Brain (organoid and tissue), 16 donors: ENCODE measurements at places on chromosomes 3 and 15. TPM values are rescaled to one million over a fixed set of nuclear protein-coding genes. Genes with fewer than 3 reads are reported as not detected.

The ITGA11 gene
- polyA plus RNA-seq: 1.2 TPM

The RTF1 gene
- 23.9 TPM for polyA plus RNA-seq

The THBS1 gene
- polyA plus RNA-seq: 0.92 TPM

The ZNF662 gene
- polyA plus RNA-seq: 1.4 TPM

The CLRN1 gene
- not detected for polyA plus RNA-seq

DNA sequence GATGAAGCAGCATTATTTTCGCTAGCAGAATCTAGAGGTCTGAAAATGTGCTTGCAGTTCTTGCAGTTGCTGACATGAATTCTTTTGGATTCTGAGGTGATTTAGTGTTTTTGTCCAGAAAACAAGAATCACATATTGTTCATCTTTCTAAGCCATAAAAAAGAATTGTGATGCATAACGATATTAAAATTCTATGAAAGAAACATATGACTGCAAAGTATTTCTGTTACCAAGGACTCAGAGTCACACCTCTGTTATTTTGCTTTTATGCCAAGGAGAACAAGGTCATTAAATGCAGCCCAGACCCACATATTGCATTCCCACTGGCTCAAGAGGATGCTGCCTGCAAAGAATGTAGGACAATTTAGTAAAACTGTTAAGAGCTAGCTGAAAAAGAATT lies 299.8 kb upstream of the GPR149 start:
- DNase-seq: peak; percentile 1

DNA sequence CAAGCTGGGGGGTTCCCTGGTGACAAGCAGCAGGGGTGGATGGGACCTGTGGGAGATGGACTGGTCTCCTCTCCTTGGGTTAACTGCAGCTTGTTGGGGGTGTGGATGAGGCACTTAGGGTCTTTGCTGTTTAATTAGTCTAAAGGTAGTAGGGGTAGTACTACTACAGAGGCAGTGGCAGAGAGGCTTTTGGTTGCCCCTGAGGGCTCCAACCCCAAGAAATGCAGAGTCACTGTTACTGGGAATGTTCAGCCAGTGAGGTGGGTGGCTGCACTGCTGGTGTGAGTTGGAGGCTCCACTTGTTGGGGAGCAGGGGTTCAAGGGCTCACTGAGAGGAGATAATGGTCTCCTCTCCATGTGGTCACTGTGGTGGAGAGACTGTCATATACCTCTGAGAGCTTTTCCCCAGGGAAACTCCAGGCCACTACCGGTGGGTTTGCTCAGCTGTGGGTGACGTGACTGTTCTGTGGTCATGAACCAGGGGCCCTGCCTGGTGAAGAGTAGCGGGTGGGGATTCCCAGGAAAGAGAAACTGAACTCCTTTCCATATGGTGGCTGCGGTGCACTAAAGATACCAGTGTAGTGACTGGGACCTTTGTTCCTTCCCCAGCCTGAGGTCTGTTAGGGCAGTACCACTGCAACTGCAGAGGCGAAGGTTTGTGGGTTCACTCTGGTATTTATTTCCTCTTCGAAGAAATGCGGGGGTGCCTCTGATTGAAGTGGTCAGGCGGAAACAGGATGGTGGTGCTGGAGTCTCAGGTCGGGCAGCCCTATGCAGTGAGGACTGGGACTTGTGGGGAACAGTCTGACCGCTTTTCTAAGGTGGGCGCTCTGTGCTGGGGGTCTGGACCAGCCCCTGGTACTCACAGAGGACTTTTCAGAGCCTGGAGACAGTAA lies 68.9 kb upstream of the TNFSF10 start:
- no peak for DNase-seq

DNA sequence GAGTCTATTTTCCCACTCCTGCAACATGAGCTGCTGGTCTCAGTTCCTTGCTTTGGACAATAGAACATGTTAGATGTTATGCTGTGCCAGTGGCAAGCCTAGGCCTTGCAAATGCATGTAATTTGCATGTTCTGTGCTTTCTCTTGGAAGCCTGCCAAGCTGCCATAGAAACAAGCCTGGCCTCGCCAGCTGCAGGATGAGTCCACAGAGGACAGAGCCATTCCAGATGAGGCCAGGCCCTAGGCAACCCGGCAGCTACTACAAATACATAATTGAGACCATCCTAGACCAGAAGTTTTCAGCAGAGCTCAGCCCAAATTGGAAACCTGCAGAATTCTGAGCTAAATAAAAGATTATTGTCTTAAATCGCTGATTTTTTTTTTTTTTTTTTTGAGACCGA lies 39.6 kb downstream of the TRIM69 start:
- DNase-seq: peak; percentile 76

DNA sequence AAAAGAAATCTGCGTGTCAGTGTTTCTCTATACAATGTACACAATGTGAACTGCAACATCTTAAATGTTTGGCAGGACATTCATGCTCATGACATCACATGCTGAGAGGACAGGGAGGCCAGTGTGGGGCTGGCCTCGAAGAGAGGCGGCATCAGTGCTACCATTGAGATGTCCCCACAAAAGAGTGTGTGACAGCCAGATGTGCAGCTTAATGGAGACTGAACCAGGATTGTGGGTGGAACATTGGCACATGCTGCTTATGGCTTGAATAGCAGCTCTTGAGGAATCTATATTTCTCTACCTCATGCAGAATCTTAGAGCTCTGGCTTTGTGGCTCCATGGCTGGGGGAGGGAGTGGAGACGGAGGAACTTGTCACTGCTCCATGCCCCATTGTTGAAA lies 18.5 kb downstream of the CLDN11 start:
- DNase-seq: peak; percentile 40

GRCh38 chr3:11386465-11387113 lies 114.4 kb downstream of the ATG7 start:
- DNase-seq: no peak

DNA sequence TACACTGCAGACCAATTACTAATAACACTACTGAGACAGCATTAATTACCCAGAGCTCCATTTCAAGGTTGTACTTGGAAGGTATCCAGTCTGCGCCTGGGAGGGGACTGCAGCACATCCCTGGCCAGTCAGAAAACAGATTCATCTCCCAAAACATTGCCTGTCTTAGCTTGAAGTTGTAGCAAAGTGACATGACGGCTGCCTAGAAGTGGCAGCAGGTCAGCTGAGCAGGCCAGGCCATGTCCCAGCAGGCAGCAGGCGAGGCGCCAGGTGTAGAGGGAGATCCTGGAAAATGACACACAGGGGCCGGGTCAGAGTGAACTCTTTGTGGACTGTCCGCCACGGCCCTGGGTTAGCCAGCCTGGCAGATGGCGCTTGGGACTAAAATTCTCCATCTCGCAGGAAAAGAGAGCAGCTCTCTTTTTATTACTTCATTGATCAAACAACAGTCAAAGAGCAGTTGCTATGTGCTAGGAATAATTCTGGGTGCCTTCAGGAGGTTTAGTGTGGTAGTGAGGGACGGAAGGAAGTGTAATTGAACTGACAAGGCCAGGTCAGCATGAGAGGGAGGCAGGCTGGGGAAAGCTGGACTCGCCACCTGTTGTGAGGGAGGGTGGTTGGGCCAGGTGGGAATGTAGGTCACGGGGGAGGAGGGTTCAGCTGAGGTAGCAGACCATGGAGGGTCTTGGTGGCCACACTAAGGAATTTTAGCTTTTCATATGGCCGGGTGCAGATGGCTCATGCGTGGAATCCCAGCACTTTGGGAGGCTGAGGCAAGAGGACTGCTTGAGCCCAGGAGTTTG lies 1.3 kb upstream of the MAP6D1 start:
- no peak for DNase-seq

DNA sequence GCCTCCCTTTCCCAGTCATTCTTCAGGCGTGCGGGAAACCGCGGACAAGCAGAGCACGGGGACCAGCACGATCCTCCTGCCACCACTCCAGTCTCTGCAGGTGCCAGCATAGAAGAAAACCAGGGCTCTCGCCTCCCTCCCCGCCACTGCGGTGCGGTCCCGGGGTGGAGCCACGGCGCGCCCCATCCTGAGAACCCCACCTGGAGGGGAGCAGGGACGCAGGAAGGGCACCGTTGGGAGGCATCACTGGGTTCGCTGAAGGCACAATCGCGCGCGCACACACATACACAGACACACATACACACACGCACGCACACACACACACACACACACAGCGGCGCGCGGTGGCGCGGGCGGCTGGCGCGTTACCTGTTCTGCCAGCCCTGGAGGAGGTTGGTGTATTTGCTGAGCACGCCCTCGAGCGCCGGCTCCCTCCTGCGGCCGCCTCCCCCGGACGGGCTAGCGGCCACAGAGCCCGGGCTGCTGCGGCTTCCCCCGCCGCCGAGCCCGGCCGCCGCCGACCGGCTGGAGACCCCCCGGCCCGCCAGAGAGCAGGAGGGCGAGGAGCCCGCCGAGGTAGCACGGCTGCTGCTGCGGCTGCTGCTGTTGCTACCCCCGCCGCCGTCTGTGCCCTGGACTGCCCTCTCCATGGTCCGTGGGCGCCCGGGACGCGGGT lies 394 bp downstream of the OSBPL10 start:
- DNase-seq: peak; percentile 82

DNA sequence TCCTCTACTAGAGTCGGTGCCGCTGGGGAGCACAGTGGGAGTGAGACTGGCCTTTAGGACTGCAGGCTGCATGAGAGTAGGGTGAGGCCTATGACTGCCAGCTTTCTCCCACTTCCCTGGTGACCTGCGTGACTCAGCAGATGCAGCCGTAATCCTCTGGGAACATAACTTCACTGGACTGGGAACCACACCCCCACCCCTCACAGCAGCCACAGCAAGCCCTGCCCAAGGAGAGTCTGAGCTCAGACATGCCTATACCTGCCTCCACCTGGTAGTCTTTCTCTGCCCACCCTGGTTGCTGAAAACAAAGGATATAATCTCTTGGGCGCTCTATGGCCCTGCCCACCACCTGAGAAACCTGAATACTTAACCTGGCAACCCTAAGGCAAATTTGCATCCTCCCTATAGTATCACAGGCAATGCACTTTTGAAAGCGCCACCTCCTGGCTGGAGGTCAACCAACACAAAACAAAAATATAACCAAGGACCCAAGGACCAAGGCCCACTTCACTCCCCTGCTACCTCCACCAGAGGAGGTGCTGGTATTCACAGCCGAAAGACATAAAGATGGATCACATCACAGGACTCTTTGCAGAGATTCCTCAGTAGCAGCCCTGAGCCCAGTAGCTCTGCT lies 308.9 kb downstream of the CTNNB1 start:
- DNase-seq: no peak

DNA sequence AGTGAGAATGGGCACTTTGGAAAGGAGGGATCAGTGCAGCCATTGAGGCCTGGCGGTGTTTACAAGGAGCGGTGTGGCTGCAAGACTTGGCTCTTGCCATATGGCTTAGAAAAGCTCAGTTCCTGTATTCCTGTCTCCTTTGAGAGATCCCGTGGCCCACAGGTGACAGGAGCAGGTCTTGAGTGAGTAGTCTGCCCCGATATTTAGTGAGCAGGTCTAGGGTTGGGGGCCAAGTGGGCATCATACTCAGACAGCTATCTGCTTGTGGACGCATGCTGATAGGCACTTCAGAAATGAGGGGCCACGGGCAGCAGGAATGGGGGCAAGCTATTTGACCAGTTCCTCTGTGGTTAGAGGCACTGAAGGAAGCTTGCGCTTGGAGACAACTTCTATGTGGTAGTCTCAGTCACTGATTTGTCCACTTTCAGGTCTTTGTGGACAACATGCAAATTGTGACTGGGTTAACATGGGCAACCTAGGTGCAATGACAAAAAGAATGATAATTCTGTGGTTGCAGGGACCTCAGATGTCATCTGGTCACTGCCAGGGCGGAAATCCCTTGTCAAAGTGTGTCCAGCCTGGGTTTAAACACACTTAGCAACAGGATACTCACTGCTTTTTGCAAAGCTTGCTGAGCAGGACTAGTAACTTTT lies 1.1 kb downstream of the TMED3 start:
- DNase-seq: no peak

- no peak for DNase-seq
Observed at GRCh38 chr3:157115069-157116006, 44.6 kb downstream of the CCNL1 start.

DNA sequence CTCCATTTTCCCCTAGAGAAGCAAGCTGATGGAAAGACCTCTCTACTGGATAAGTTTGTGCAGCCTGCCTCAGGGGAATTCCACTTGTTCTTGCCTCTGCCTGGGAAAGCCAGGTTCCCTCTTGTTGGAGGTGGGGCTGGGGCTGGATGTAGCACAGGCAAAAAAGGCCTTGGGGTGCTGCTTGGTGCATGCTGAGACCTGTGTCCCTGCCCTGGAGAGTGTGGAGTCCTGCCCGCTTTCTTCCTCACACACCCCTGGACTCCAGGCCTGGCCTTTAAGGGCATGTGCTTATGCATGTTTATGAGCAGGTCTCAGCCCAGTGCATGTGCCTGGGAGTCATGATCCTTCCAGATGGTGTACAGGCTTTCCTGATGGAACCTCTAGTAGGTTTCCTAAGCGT lies 23.5 kb upstream of the JMJD7 start:
- DNase-seq: no peak

DNA sequence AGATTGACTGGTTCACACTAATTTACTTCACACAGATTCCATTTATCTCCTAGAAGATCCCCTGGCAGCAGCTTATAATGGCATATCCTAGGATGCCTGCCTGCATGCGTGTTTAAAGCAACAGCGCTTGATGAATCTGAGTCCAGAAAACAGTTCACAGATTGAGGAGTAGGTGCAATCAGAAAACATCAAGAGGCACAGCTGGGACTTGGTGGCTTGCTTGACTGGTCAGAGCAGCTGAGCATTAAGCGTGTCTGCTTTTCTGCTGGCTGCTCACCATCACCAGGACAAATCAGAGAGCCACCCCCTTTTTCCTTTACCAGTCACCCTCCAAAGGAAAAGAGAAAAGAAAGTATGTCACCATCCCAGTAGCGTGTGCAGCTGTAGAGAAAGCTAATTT lies 223.6 kb downstream of the WDR72 start:
- DNase-seq: peak; percentile 18

GRCh38 chr3:18111796-18112232 lies 313.3 kb downstream of the SATB1 start:
- peak; percentile 40 for DNase-seq

DNA sequence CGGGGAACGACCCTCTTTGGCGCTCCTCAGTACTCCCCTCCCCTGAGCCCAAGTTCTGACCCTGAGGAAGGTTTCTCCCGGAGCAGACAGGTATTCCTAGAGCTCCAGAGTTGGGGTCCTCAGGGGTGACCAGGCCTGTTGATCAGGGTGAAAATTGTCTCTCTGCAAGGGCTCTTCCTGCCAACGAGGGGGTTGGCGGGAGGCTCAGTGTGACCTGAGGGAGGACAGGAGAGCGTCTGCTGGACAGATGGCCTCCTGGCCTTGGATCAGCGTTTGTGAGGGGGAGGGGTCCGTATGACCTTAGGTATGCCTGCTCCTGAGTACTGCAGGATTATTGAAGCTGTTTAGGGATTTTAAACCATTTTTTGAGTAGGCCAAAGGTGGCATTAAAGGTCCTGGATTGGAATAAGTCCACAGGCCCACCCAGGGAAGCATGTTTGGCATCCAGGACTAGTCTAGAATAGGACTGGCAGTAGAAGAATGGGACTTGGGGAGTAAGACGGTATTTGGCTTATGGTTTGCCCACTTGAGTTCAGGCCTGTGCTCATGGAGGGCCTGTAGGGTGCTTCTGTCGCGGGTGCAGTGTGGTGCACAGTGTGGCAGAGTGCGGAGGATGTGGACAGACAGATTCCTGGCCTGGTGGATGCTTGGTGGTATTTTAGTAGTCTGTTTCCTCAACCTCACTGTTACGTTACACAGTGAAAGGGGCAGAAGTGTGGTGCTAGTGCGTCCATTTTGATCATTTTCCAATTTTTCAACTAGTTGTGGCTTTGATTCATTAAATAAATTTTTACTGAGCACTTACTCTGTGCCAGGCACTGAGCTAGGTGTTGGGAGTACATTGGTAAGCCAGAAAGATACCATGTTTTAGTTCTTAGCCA lies 959 bp downstream of the ZNF592 start:
- DNase-seq: peak; percentile 34

GRCh38 chr3:107206141-107206540 lies 171.1 kb upstream of the CCDC54 start:
- no peak for DNase-seq
